ENCODE measurements at places on chromosomes 3 and 15.

GRCh38 chr3:185959609-185960521 lies 22.1 kb upstream of the TRA2B start:
- DNase-seq = no peak

GRCh38 chr3:133865136-133865855 lies 30.4 kb downstream of the RAB6B start:
- DNase-seq = no peak

- DNase-seq = no peak
Observed at GRCh38 chr3:126533506-126533905, 9.6 kb downstream of the CHST13 start.

DNA sequence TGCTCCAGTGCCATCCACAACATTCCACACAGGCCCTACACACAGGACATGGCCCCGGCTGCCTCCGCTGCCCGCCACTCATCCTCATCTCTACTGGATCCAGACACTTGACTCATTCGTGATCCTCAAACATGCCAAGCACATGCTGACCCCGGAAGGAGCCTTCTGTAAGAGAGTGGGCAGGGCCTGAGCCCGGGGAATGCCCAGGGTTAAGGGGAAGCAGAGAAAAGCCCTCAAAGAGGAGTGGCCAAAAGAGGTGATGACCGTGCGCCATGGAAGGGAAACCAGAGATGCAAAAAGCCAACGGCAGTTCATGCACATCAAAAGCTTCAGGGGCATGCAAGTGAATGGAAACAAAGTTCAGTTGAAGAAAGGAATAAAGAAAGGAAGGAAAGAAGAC lies 46.1 kb downstream of the RFTN1 start:
- DNase-seq = no peak

DNA sequence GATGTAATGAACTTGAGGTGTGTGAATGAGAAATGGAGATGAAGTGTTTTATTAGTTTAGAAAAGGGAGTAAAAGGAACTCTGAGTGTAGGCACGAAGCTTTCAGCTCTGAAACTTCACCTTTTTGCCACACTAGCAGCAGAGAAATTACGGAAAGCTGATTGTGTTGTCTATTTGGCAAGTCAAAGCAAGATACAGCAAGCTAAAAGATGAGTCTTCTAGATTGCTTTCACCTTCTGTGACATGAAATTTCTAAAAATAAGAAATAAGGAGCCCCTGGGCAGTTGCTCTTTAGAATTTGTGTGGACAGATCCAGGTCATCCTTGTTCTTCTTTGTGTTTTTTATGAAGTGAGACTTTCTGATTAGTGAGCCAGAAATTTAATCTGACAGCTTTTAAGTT lies 143.4 kb downstream of the FNDC3B start:
- DNase-seq = no peak

GRCh38 chr3:177362626-177363025 lies 165.3 kb upstream of the TBL1XR1 start:
- DNase-seq = no peak

DNA sequence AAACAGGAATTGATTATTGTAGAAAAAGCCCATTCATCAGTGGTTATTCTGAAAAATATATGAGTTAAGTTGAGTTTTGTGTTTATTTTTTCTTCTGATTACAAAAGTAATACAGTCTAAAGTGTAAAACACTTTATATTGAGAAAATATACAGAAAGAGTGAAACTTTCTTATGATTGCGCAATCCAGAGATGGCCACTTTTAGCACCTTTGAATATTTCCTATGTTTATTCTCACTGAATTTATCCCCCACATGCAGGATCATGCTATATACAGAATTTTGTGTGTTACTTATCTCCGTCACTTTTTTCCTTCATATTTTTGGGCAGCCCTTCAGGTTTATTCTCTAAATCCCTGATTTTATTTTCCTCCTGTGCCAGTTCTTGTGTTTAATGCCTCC lies 285.2 kb downstream of the NAALADL2 start:
- no peak for DNase-seq

DNA sequence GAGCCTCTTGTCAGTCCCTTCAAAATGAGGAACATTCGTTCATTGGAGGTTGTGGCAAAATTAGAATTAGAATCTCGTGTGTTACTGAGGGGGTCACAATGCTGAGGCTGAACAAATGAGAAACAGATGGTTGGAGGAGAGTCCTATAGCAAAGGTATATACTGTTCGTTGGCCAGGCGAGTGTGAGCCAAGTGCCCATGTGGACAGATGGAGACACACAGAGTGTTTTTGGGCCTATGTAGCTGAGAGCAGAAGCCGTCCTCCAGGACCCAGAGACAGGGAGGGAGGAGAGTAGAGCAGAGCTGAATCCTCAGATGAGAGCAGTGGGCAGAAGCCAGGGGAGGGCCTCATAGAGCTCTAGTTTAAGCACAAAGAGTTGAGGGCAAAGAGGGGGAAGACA lies 98.9 kb downstream of the NR1D2 start:
- DNase-seq = no peak

DNA sequence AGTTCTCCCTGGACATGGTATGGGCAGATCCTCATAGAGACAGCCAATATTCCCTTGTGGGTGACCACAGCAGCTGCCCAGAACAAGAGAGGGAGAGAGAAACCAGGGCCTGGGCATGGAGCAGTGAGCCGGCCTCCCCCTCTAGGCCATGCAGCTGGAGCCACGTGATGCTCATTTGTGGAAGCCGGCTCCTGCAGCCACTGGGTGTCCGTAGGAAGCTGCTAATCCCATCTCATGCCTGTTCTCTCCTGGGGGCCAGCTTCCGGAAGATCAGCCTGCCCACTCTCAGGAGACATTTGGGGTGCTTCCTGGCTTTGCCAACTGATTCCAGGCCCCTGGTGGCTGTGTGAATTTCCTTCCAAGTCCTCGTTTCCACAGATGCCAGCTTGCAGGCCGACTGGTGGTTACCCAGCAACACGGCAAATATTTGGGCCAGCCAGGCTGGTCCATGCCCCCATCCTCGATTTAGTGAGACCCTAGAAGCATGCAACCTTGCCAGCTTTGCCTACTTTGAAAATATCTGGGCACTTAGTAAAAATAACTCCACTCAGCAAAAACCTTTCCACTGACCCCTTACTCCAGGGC lies 55.3 kb downstream of the LINGO1 start:
- DNase-seq = peak; percentile 68

GRCh38 chr15:74402873-74403587 lies 30.7 kb downstream of the SEMA7A start:
- no peak for DNase-seq

- DNase-seq = no peak
Observed at GRCh38 chr3:81531263-81531662, 230.2 kb downstream of the GBE1 start.

GRCh38 chr3:131427226-131427625 lies 45.7 kb downstream of the NUDT16 start:
- no peak for DNase-seq

DNA sequence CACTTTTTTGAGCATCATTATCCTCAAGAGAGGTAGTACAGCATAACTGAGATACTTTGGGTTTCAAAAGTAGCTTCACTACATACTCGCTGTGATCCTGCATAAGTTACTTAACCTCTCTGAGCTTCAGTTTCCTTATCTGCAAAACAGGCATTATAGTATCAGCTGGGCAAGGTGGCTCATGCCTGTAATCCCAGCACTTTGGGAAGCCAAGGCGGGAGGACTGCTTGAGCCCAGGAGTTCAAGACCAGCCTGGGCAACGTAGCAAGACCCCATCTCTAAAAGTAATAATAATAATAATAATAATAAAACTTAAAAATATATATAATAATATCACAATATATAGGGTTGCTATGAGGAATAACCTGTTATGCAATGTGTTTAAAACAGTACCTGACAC lies 10.9 kb downstream of the CIAO2A start:
- DNase-seq = no peak

DNA sequence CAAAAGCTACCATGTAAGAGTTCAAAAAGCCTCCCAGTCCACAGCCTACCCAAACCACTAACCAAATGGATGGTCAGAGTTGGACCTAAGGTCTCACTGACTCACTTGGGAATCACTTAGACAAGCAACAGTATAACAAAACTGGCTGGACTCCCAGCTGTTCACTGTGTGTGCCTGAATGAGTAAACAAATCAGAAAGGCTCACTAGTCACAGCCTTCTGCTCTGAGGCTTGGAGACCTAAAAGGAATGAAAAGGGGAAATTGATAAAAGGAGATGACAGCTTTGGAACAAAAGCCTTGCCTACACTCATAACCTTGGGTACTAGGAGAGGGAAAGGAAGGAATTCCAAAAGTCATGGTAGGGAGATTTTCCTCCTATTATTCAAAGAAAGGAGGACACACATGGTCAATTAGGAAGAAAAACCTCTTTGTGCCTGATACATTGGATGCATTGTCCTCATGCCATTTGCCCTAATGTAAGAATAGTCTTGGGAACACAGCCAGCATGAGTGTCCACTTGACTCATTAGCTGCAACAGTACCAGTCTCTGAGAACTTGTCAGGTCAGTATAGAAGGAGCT lies 92.3 kb downstream of the FRMD5 start:
- DNase-seq = no peak

DNA sequence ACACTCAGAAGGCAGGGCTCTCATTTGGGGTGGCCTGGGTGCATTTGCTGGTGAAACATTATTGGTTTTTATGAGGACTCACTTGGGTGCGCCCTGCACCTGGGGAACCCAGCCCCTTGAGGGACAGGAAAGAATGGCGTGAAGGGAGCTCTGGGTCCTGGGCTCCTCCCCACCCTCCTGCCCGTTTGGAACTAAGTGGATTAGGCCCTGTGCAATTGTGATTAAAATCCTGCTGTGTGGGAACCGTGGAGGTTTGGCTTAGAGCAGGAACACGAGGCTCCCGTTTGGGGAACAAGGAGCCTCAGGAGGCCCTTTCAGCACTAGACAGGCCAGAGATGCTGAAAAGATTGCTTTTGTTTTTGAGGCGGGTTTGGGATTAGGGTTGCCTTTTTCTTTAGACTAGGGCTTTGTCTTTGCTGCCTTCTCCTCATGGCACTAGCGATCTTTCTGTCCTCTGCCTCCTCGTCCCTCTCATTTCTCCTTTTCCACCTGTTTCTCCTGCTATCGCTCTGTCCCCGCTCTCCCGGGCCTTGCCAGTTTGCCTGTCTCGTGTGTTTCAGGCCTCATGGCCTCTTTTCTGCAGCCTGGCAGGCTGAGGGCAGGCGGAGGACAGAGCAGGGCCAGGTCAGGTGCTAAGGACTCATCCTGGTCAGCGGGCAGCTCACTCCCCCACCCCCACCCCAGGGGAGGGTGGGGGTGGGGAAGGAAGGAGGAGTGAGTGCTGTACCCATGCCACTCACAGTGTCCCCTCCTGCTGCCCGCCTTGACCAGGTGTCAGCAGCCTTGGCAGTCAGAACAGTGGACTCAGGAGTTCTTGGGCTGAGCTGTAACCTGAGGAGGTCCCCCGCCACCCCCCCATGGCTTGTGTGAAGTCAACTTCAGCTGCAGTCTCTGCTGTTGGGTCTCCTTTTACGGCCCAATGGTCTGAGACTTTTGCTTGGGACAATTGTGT lies 8.6 kb downstream of the MAPKAPK3 start:
- peak; percentile 71 for DNase-seq

DNA sequence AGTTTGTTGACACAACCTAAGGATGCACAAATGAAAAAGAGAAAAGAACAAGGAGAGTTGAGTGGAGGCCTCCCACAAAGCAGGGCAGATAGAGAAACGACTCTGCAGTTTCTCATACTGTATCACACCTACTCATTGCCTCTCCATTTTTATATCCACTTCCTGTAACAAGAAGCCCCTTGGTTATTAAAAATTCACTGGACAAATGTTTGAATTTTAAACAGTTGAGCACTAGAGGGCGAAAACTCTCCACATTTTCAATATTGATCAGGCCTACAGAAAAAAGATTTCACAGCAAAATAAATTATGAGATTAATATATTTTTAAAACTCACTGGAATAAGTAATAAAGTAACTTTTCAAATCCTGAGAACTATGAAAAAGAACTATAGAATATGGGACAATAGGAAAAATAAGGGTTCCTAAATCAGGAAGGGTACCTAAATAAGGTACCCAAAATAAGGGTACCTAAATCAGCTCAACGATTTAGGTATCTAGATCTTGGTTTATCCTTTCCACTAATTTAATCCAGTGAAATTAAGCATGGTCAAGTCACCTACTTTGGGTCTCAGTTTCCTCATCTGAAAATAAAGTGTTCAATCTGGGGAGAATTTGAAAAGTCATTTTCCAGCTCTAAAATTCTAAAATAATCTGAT lies 47.0 kb upstream of the PPIB start:
- DNase-seq = no peak

GRCh38 chr15:35540021-35540420 lies 5.9 kb downstream of the DPH6 start:
- no peak for DNase-seq

GRCh38 chr3:75303741-75304140 lies 360.4 kb upstream of the FRG2C start:
- no peak for DNase-seq

- DNase-seq = no peak
Observed at GRCh38 chr15:88072598-88073390, 183.7 kb downstream of the NTRK3 start.

DNA sequence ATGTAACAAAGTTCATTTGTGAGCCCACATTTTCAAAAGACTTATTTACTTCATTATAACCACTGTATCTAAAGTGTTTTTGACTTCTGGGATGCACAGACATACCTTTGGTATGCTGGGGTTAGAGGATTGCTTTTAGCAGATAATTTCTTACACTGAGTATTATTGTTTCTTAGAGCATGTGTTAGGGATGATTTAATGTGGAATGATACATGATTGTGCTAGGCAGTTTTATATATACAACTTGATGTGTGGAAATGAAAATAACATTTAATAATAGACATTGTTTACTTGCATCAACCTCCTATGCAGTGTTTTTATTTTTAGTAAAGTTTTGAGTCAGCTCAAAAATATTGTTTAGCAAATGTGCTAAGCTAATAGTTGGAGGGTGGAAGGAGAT lies 3.4 kb downstream of the KIF23 start:
- DNase-seq = no peak

- DNase-seq = no peak
Observed at GRCh38 chr3:130758624-130759369, 12.2 kb upstream of the PIK3R4 start.

DNA sequence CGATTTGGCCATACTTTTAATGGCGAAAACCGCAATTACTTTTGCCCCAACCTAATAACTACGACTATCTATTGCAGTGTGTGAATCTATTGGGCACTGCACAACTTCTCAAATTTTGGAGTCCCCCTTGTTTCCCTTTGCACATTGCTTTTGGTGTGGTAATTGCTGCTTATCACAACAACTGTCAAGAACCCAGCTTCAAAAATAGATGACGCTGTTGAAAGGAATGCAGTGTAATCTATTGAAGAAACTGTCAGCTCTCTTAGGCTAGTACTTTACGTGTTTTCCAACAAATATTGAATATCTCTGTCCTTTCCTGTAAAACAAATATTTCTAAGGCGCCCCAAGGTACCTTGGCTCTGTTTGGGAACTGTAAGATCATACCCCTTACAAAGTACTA lies 222.8 kb upstream of the UBE2E2 start:
- no peak for DNase-seq

Measured in D341Med (cell line).